ENCODE measurements at places on chromosomes 11 and 22. TPM values are rescaled to one million over a fixed set of nuclear protein-coding genes. Genes with fewer than 3 reads are reported as not detected.

The CADM1 gene
- 0.12 TPM for total RNA-seq

The NXPE4 gene
- not detected for total RNA-seq

DNA sequence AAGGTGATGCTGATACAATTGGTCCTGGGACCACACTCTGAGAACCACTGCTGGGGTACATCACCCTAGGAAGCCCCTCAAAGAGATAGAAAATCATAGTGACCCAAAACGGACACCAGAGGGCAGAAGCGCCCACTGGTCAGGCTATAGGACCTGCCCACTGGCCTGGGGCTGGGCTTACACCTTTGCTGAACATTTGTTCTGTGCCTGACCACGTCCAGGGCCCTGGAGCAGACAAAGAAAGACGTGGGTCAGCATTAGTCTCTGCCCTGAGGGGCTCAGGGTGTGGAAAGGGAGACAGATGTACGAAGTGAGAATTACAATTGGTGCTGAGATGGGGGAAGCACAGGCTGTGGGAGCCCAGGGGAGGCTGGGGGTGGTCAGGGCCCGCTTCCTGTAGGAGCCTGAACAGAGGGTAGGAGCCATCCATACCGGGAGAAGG lies 14.4 kb upstream of the SERPINH1 start:
- no peaks in the 10 kb centered on the region for H3K4me1 ChIP-seq
- no peaks in the 10 kb centered on the region for H3K36me3 ChIP-seq
- H3K27ac ChIP-seq = no peak overlapping the region
- no peak overlapping the region for H3K4me3 ChIP-seq

- H3K4me1 ChIP-seq = no peaks in the 10 kb centered on the region
- no peak overlapping the region for H3K4me3 ChIP-seq
- DNase-seq = no peak
- H3K27ac ChIP-seq = no peak overlapping the region
- H3K36me3 ChIP-seq = no peaks in the 10 kb centered on the region
Measured at GRCh38 chr22:25068707-25069106, 116.2 kb downstream of the KIAA1671 start.

- no peak for DNase-seq
- H3K4me1 ChIP-seq = no peaks in the 10 kb centered on the region
- no peak overlapping the region for H3K27ac ChIP-seq
- H3K36me3 ChIP-seq = no peaks in the 10 kb centered on the region
- H3K27me3 ChIP-seq = peaks cover 67% of the 10 kb centered on the region
Measured at GRCh38 chr11:17581732-17582053, 34.6 kb downstream of the OTOG start.

- H3K4me3 ChIP-seq = no peak overlapping the region
- peaks cover 24% of the 10 kb centered on the region for H3K27me3 ChIP-seq
- no peaks in the 10 kb centered on the region for H3K36me3 ChIP-seq
- DNase-seq = no peak
Measured at GRCh38 chr11:134460881-134461280, 48.8 kb upstream of the B3GAT1 start.

All from PC-3 (cell line).